Occipital lobe (tissue), 3 donors: ENCODE measurements at places on chromosomes 1 and 21. TPM values are rescaled to one million over a fixed set of nuclear protein-coding genes. Genes with fewer than 3 reads are reported as not detected.

Gene OXCT2
- total RNA-seq: 0.47 TPM

Gene KLF18
- total RNA-seq: not detected

- no peak for DNase-seq
Measured at GRCh38 chr1:214205053-214205452, 75.9 kb upstream of the SMYD2 start.

DNA sequence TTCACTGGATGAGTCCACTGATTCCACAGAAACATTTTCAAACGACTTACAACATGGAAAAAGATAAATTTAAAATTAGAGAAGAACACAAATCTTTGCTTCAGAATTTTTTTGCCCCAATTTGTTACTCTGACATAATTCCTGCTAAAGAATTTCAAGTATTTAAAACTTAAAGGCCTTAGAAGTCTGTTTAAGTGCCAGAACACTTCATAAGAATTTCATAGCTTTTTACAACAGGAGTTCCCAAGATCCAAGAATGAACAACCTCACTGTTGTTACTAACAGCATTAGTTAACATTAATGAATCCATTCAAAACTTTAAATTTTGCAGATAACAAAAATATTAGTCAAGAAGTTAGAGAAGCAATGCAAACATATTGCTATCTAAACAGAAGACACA, 31.7 kb downstream of the ARHGAP29 start:
- DNase-seq: no peak

GRCh38 chr1:53362270-53362669, 34.4 kb upstream of the LRP8 start:
- DNase-seq: no peak

DNA sequence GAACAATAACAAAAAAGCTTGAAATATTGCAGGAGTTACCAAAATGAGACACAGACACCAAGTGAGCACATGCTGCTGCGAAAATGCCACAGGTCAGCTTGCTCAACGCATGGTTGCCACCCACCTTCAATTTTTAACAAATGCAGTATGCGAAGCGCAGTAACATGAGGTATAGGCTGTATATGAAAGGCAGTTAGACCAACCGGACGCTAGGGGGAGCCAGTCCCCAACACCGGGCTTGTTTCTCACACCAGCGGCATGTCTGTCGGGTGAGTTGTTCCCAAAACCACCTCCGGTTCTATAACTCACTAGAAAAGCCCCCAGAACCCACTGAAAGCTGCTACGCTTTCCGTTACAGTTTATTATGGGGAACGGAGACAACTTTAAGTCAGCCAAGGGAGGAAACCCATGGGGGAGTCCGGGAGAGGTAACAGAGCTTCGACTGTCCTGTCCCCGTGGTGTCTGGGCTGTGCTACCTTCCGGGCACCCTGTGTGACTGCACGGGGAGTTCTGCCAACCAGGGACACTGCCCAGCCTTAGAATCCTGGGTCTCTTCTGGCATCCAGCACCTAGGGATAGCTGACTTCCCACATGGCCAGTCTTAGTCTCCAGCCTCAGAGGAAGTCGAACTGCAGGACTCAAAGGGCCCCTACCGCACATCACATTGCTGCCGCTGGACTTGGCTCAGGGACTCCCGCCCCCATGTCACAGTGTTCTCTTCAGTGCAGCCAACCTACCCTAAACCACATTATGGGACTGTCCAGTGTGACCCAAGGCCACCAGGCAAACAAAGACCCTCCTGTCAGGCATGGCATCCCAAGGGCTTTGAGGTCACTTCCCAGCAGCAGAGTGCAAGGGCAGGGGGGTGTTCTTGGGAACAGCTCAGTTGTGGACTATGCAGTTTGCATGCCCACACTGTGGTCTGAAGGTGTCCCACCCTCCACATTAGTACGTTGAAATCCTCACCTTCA, 14.0 kb downstream of the RNF187 start:
- peak; percentile 72 for DNase-seq

- DNase-seq: no peak
Measured at GRCh38 chr1:98975113-98975512, 29.5 kb downstream of the PLPPR5 start.

GRCh38 chr1:241355311-241356010, 1.5 kb downstream of the RGS7 start:
- no peak for DNase-seq

- no peak for DNase-seq
Measured at GRCh38 chr21:46069719-46070279, 28.1 kb upstream of the COL6A2 start.

GRCh38 chr1:225451840-225452515, 24.1 kb upstream of the LBR start:
- no peak for DNase-seq

GRCh38 chr1:63742526-63742925, 31.3 kb upstream of the ROR1 start:
- DNase-seq: no peak

DNA sequence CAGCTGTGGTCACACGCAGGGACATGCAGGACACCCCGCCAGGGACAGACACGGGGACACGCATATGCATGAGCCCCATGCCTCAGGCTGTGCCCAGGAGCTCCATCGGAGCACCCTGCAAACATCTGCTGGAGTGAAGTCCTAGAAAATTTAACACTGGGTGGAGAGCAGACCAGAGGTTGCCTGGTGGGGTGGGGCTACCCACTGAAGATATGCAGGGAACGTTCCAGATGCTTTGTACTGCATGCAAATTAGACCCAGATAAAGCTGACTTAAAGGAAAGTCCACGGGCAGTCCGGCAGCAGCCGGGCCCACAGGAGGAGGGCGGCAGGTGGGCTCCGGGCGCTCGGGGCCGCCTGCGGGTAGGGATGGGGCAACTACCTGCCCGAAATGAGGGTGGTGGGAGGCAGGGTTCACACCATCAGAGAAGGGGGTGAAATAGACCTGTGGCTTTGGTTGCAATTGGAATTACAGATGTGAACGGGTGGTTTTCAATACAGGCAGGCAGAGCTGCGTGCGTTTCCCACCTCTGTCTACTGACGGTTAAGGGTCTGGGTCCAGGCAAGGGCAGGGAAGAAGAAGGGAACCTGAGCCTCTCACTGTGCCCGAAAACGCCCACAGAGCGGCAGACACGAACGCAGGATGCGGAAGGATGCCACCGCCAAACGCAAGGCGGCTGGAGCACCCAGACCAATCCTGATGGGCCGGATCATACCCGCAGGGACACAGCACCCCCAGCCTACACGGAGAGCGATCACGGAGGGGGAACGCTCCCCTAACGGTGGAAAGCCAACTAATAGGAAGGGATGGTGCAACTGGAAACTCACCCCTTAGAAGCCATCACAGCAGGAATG, 21.0 kb downstream of the CFAP74 start:
- peak; percentile 44 for DNase-seq

GRCh38 chr1:30906631-30907441, 1.7 kb downstream of the SDC3 start:
- DNase-seq: no peak

- DNase-seq: no peak
Measured at GRCh38 chr1:27360159-27361043, 6.4 kb downstream of the MAP3K6 start.

- no peak for DNase-seq
Measured at GRCh38 chr1:81142099-81142826, 658.5 kb upstream of the ADGRL2 start.

GRCh38 chr1:9448132-9449109, 90.8 kb upstream of the SLC25A33 start:
- DNase-seq: no peak

- no peak for DNase-seq
Measured at GRCh38 chr1:64459743-64460142, 10.2 kb upstream of the CACHD1 start.

DNA sequence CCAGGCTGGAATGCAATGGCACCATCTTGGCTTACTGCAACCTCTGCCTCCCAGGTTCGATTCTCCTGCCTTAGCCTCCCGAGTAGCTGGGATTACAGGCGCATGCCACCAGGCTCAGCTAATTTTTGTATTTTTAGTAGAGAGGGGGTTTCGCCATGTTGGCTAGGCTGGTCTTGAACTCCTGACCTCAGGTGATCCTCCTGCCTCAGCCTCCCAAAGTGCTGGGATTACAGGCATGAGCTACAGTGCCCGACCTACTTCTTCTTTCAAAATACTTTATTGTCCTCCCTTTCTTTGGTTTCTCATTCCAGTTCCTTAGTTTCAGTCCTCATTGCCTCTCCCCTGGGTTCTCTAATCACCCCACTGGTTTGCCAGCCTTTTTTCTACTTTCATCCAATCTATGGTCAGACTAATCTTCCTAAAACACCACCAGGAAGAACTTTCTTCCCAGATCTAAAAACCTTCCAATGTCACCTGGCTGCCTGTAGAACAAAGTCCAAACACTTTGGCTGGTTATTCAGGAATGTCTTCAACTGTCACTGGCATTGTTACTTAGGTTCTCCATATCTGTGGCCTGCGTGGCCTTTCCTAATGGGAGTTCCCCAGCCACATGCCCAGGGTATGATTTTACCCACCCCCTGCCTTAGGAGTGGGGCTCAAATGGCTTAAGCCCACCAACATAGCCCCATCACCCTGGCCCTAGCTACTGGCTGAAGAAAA, 29.0 kb upstream of the SLC30A1 start:
- DNase-seq: no peak

- DNase-seq: no peak
Measured at GRCh38 chr1:92324784-92325183, 25.9 kb downstream of the RPAP2 start.

GRCh38 chr21:42699196-42699595, 45.8 kb downstream of the PDE9A start:
- no peak for DNase-seq

DNA sequence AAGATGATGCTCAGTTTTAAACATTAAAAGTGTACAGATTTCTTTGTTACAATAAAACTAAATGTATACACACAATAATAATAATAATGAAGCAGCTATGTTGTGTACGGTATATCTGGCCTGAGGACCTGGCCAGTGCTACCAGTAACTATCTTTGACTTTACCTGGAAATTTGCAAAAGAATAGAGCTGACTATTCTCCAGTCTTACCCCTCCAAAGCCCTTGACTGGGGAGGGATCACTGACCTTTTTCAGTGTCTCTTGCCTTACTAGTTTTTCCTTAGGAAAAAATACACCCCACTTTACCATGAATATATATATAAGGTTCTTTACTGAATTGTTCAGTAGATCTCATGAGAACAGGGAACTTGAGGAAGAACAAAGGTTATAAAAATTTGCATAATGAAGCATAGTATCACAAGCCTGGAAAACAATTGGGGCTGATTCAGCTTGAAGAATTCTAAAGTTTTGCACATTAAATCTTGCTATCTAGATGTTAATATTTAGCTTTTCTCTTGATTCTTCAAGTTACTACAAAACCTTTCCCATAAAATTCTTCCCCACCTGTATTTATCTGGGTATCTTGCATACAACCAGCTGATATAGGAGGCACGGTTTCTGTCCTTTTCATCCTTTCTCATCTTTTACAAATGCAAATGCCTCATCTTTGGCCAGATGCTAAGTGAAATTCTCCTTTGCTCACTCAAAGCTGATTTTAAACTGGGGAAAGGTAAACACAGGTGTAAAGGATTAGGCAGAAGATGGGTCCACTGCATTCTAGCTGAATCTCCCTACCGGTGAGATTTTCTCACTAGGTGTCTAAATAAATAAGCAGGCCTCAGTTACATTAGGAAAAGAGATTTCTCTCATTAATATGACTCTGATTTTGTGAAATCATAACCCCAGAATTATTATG, 25.0 kb upstream of the SLAMF1 start:
- no peak for DNase-seq

- DNase-seq: no peak
Measured at GRCh38 chr1:84271441-84272151, 29.9 kb upstream of the SAMD13 start.

GRCh38 chr21:29053656-29054055, 19.8 kb downstream of the CCT8 start:
- no peak for DNase-seq

DNA sequence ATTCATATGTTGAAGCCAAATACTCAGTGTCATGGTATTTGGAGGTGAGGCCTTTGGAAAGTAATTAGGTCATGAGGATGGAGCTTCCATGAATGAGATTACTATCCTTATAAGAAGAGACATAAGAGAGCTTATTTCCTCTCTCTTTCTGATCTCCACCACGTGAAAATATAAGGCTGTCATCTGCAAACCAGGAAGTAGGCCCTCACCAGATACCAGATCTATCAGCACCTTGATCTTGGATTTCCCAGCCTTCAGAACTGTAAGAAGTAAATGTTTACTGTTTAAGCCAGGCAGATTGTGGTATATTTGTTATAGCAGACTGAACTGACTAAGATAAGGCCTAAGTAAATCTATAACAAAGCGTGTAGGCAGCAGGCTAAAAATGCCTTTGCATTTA, 25.3 kb downstream of the RBM11 start:
- no peak for DNase-seq

DNA sequence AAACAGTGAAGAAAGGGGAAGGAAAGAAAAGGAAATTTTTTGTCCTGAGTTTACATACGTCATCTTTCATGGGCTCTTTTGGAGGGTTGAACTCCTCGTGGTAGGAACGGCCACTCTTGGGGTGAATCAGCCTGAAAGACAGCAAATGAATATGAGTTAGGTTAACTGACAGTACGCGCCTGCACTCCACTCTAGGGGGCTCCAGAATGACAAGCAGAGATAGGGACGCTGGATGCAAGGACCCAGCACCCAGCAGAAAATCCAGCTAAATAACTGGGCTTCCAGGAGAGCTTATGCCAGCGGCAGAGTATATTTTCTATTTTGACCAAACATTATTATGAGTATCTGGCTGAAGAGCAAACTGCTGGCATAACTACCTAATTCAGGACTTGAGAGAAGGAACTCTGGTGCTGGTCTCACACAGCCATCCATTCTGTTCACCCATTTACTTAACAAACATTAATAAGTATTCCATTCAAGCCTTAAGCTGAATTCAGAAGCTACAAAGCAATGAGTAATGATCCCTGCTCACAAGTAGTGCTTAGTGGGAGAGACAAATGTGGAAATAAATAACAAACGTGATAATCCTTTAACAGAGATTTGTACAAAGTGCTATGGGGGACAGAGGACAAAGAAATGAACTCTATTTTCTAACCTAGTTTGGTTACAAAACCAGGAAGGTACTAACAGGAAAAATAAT, 22.1 kb downstream of the AK2 start:
- DNase-seq: no peak

GRCh38 chr1:201456499-201457309, 12.3 kb downstream of the PHLDA3 start:
- no peak for DNase-seq

GRCh38 chr1:223052931-223053330, 90.1 kb downstream of the TLR5 start:
- no peak for DNase-seq

GRCh38 chr1:102099916-102100315, 103.2 kb upstream of the OLFM3 start:
- DNase-seq: no peak
